Fibroblast of skin of scalp (primary cell): ENCODE measurements at places on chromosomes 1 and 21.
A peak's percentile ranks its signal among the peaks of the same experiment; 100 is the strongest.

- no peak for DNase-seq
These were observed 119.5 kb upstream of the HOOK1 start for GRCh38 chr1:59695252-59695651.

DNA sequence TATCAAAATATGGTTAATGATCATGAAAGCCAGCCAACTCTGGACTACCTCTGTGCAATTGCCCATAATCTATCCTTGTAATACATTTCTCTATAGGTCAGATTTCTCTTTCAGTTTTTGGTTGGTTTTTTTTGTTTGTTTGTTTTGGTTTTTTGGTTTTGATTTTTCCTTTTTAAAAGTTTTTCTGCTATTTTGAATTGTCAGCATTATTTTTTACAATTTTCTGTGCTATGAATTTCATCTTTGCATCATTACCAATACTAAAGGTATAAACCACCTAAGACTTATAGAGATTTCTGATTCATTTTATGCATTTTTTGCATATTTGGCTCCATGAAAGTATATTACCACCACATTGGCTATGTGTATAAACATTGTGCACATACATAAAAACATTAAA, 799.6 kb downstream of the ADGRL2 start:
- DNase-seq: no peak

DNA sequence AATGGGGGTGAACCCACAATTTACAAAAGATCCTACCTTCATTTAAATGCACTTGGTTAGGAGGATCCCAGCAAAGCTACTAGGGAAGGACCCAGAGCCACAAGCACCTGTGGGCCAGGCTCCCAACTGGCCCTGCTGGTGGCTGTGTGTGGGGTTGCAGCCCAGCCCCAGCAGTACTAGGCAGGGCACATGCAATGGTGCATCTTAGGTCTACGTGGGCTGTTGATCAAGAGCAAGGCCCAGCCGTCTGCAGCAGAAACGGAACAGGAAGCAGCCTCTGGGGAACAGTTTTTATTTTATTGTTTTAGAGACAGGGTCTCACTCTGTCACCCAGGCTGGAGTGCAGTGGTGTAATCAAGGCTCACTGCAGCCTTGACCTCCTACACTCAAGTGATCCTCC, 134.1 kb upstream of the RAB4A start:
- DNase-seq: no peak

DNA sequence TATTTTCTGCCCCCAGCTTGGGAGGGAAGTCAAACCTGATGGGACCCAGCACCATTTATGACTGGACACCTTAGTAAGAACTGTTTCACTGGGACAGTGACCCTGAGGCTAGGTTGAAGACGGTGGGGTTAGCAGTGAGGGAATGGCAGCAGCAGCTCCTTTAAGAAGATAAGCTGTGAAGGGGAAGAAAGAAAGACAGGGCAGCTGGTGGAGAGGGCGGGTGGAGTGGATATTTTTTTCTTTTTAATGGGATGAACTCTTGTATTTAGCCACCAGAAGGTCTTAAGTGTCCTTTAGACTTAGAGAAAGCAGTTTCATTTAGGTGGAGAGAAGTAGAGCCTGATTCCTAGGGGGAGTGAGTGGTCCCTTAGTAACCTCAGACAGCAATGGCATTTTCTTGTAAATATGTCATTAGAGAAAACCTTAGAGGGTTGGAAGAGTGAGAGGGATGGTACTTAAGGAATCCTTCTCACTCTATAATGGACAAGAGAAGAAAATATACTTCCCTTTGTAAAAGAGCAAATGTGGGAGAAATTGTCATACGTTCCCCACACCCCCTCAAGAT, 187.5 kb downstream of the HHAT start:
- no peak for DNase-seq

- peak; percentile 30 for DNase-seq
These were observed 31.3 kb downstream of the CA6 start for GRCh38 chr1:8976896-8977450.
